ENCODE measurements at places on chromosomes 4 and X.

- no peak for DNase-seq
Measured at GRCh38 chrX:40373641-40374040, 207.1 kb upstream of the ATP6AP2 start.

DNA sequence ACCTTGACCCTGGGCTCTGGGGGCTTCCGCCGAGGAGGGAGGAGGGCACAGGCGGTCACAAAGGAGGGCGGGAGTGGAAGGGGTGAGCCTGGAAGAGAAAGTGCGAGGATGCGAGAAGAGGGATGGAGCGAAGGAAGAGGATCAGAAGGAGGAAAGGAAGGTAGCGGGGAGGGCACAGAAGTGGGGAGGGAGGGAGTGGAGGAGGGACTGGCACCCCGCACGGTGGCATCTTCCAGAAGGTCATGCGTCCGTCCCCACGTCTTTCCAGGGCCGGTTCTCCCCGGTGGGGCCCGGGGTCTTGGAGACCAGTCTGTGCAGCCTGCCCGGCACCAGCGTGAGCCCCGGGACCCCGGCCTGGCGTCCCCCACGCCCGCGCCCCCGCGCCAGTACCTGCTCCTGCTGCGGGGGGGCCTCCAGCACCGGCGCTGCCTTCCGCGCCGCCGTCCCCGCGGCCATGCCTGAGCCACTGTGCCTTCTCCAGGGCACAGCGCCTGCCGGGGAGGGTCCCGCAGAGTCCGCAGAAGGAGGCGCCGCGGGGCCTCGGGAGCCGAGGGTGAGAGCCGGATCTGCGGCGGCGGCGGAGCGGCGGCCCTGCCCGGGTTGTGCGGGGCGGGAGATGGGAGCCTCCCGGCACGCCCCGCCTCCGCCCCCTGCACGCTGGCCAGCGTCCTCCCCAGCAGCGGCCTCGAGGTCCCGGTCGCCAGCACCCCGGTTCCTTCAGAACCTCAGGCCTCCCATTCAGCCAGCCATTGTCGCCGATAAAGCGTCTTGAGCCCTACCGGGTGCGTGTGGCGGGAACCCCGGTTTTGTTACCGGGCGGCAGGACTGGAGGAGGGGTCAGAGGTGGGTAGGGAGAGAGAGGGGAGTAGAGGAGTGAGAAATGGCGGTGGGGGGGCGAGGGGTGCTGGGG lies at the start of gene RNF175:
RNF175 (minus strand) TSS at position 618 of the 910 bp plus-strand sequence; CDS start at position 456, 162 bp downstream.
- DNase-seq: no peak

DNA sequence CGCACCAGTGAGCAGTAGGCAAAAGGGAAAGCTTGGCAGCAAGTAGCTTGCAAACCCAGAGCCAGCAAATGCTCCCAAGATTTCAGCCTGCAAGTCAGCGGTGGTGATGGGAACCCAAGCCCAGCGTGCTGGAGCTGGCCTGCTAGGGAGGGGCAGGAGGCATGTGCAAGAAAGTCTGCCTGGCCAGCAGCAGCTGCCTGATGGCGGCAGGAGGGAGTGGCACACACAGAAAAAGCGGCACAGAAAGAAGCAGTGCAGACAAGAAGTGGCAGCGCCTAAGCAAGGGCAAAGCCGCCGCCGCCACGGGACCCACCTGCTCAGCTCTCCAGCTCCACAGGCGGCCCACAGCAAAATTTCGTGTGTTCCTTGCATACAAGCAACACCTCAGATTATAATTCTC lies 1206.5 kb upstream of the PABPC4L start:
- no peak for DNase-seq

DNA sequence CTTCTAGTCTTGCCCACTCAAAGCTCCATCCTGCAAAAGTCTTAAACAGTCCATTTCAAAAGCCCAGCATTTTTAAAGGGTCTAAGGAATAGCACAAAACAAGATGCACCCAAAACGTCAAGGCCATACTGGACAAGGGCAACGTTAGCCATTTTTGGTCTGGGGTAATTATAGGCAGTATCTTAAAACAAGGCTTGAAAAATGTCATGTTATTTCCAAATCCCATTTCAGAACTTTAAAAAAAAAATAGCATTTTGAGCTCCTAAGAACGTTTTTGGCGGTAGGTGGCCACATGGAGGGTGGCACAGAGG lies 584 bp upstream of the TMEM165 start:
- DNase-seq: no peak

- DNase-seq: no peak
Measured at GRCh38 chr4:2652415-2653160, 103.5 kb downstream of the TNIP2 start.

DNA sequence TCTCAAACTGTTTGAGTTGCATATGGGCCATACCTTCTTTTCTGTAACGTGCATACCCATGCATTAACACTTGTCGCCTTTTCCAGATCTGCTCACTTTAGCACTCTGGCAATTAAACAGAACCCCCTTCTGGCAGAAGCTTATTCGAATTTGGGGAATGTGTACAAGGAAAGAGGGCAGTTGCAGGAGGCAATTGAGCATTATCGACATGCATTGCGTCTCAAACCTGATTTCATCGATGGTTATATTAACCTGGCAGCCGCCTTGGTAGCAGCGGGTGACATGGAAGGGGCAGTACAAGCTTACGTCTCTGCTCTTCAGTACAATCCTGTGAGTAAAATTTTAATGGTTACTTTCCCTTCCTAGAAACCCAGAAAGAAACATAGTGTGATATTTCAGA lies 4.8 kb downstream of the OGT start:
- no peak for DNase-seq

GRCh38 chrX:23694606-23695005 lies 27.3 kb downstream of the PRDX4 start:
- peak; percentile 20 for DNase-seq

GRCh38 chrX:96715481-96715880 lies 30.8 kb downstream of the DIAPH2 start:
- DNase-seq: no peak
